ENCODE measurements at places on chromosomes 1 and 21.

GRCh38 chr1:85195703-85196102 is 5.1 kb downstream of the SYDE2 start:
- DNase-seq = no peak

DNA sequence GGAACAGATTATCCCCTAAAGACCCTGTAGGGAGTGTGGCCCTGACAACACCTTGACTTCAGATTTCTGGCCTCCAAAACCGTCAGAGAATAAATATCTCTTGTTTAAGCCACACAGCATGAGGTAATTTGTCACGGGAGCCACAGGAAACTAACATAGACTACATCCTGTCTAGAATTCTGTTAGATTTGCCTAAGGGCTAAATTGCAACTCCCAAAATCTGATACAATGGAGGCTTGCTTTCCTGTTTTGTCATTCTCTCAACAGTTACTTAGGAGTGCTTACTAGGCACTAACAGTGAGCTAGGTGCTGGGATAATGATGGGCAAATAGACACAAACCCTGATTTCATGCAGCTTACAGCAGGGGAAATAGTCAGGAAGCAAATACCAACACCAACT is 141.6 kb downstream of the MIS18A start:
- no peak for DNase-seq

- DNase-seq = peak; percentile 26
Measured at GRCh38 chr1:55560266-55560665, 345.1 kb upstream of the USP24 start.

- DNase-seq = peak; percentile 33
Measured at GRCh38 chr21:44874497-44875315, 1.2 kb upstream of the PTTG1IP start.

- DNase-seq = no peak
Measured at GRCh38 chr1:47679826-47680225, 242.0 kb downstream of the FOXD2 start.

DNA sequence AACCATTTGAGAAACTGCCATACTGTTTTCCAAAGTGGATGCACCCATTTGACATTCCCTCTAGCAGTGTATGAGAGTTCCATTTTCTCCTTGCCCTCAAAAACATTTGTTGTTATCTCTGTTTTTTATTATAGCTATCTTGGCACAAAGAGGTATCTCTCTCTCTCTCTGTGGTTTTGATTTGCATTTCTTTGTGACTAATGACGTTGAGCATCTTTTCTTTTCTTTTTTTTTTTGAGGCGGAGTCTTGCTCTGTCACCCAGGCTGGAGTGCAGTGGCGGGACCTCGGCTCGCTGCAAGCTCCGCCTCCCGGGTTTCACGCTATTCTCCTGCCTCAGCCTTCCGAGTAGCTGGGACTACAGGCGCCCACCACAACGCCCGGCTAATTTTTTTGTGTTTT is 17.4 kb upstream of the ZMYM6 start:
- no peak for DNase-seq

DNA sequence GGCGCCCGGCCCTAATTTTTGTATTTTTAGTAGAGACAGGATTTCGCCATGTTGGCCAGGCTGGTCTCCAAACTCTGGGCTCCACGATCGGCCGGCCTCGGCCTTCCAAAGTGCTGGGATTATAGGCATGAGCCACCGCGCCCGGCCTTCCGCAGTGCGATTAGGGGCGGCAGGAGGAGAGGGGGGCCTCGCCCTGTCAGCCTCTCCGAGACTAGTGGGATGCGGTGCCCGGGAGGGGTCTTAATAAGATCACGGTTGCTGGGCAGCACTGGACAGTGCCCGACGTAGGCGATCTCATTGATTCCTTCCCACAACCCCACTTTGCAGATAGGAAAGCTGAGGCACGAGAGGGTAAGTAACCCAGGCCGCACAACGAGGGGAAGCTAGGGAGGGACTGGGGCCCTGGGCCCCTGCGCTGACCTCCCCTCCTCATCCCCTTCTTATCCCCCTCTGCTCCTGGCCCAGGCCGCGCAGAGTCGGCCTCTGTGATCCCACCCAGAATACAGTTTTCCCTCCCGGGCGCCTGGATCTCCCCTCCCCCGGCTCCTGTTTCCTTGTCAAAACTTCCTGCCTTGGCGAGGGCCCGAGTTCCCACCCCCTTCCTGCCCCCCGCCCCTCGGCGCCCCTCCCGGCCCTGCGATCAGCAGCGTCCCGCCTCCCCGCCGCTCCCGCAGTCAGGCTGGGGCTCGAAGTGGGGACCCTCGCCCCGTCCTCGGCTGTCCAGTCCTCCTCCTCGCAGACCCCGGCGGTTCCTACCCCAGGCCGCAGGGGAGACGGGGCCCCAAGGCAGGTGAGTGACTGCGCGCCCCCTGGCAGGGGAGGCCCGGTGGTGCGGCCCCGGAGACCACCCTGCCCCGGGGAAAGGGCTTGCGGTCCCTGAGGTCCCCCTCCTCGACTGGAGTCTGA is at the start of gene PEAR1:
Gene PEAR1, plus strand, starts transcription at position 671 of the 906 bp plus-strand sequence. CDS start 10,209 bp downstream, outside the sequence.
- DNase-seq = no peak

- no peak for DNase-seq
Measured at GRCh38 chr1:79422726-79423125, 416.2 kb upstream of the ADGRL4 start.

GRCh38 chr1:206793620-206794019 is 21.3 kb upstream of the IL10 start:
- DNase-seq = no peak

- DNase-seq = no peak
Measured at GRCh38 chr1:87263785-87264184, 64.9 kb upstream of the LMO4 start.

DNA sequence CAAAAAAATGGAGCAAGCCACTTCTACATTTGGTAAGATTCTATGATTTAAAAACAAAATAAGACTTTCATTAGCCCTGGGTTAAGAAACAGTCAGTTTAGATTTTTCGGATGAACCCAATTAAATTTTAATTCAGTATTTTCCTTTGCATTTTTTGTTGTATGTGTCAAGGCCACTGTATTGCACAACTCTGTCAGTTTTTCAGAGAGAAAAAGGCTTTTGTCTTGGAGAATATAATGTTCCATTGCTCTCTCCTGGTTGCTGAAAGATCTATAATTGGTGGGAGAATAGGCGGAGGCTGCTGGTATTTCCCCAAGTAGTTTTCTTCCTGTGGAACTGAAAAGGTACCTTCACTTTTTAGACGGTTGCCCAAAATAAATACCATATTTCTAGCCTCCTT is 84.6 kb downstream of the NEGR1 start:
- DNase-seq = no peak

DNA sequence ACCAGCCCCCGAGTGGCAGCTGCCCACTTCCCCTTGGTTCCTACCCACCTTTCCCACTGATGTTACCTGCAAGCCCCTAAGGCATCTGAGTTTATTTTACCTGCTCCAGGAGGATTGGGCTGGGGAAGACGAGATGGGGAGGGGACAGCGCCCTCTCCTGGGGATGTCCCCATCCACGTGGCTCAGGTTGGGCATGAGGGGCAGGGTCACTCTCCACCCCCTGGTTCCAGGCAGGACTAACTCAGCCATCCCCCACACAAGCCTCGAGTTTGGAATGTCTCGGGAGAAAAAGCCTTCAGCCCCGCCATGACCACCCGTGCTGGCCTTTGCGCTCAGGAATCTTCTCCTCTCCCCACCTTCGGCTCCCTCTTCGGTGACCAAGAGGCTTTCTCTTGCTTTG is 90.0 kb downstream of the ARHGEF10L start:
- no peak for DNase-seq

DNA sequence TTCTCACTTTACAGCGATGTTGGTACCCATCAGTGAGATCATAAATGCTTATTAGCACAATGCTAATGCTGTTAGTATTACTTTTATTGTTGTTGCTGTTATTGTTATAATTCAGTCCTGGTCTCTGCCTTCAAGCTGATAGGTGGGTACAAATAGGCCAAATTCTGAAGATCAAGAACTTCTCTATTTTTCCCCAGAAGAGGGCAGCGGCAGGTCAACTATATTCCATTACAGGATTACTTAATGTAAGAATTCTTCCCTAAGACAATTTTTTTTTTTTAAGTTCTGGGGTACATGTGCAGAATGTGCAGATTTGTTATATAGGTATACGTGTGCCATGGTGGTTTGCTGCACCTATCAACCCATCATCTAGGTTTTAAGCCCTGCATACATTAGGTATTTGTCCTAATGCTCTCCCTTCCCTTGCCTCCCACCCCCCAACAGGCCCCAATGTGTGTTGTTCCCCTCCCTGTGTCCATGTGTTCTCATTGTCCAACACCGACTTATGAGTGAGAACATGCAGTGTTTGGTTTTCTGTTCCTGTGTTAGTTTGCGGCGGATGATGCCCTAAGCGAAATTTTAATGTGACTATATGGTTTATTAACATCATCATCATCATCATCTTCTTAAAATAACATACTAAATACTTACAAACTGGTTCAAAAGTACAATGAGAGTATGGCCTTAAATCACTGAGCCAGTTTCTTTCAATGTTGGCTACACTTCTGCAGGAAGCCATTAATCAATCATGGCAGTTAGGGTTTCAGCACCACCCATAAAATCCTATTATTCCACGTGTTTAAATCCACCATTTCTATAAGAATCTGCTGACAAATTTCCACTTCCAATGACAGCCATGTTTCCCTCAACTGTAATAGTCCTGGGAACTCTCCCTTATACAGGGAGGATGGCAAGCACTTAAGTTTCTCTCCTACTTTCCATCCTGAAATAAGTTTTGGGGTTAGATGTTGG is 19.2 kb downstream of the SLC19A2 start:
- peak; percentile 51 for DNase-seq

DNA sequence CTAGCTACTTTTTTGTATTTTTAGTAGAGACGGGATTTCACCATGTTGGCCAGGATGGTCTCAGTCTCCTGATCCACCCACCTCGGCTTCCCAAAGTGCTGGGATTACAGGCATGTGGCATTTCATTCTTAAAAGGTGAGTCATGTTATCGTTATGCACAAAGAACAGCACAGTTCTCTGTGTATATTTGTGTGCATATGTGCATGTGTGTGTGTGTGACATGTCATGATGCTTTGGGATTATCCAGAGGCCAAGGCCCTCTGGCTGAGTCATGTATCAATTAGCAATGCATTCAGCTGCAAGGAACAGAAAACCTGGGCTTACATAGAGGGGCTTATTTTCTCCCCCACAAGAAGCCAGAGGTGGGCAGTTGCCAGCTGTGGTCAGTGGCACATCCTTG is 301.7 kb upstream of the KAZN start:
- DNase-seq = no peak

- DNase-seq = no peak
Measured at GRCh38 chr1:21099034-21099868, 77.4 kb downstream of the EIF4G3 start.

DNA sequence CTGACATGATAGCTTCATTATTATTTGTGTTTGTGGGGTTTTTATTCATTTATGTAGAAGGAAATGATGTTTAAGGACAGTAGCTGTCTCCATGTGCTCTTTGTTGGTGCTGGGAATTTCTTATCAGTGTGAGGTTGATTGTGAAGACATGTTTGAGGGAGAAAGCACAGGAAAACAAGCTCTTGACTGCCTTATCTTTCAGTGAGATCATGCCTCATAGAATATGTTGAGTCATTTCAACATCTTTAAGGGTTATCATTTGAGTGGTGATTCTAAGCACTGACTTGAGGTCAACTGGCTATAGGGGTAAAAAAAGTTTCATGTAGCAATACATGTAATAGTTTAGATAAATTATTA is 405.1 kb upstream of the ADAMTS5 start:
- no peak for DNase-seq

Data from NCI-H1105 treated with DMSO at 0.1 percent for 48 hours (cell line).